GM23338 (cell line): ENCODE measurements at places on chromosomes 16 and 17.

GRCh38 chr17:2051061-2051932 is 3.6 kb upstream of the HIC1 start:
- DNase-seq, result peak; percentile 77

- peak; percentile 51 for DNase-seq
These were observed 537 bp downstream of the GOSR1 start for GRCh38 chr17:30477774-30478115.

DNA sequence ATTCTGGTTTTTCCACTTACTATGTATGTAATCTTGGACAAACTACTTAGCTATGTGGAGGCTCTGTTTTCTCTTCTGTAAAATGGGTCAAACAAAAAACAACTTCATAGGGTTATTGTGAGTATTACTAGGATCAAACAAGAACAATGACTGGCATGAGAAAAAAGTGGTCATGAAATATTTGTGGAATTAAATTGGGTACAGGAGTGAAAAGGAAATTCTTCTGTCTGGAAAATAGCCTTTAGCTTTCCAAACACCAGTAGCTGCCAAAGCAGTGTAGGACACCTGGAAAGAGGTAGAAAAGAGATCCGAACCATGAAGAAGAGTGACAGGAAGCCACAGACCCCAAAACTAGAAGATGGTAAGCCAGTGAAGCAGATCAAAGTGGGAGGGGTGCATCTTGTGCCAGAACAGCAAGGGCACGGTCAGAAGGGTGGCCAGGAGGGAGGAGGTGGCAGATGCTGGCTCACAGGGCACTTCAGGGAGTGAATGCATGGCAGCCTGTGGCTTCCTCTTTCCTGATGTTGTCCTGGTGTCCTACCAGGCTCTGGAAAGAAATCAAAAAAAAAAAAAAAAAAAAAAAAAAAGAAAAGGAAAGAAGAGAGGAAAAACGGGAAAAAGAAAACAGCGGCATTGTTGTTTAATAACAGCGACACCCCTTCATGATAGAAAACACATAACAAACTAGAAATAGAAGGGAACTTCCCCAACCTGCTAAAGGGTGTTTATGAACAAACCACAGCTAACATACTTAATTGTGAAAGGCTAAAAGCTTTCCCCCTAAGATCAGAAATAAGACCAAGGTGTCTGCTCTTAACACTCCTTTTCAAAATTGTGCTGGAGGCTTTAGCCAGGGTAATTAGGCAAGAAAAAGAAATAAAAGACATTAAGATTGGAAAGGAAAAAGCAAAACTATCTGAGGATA is 67.9 kb downstream of the PCTP start:
- no peak for DNase-seq

- DNase-seq, result peak; percentile 65
These were observed 5.0 kb downstream of the ARHGEF15 start for GRCh38 chr17:8314797-8315763.

DNA sequence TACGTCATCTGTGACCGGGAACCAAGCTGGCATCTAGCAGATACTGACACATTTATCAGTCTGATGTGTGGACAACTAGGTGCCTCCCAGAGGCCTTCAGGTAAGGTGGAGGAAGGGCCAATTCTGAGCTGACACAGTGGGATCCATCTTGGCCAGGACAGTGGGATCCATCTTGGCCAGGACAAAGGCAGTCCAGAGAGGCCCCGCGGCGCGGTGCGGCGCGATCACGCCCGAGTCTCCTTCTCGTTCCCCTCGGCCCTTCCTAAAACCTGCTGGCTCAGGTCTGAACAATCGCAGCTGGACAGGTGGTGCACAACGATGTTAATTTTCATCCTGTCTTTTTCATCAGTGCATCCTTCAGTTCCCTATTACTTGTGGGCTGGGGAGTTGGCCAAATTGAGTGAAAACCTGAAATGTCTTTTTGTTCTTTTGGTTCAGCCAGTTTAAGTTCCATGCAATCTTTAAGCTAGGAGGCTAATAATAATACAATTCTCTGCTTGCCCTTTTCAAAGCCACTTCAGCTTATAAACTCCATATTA is 486 bp upstream of the WSB1 start:
- DNase-seq, result no peak

DNA sequence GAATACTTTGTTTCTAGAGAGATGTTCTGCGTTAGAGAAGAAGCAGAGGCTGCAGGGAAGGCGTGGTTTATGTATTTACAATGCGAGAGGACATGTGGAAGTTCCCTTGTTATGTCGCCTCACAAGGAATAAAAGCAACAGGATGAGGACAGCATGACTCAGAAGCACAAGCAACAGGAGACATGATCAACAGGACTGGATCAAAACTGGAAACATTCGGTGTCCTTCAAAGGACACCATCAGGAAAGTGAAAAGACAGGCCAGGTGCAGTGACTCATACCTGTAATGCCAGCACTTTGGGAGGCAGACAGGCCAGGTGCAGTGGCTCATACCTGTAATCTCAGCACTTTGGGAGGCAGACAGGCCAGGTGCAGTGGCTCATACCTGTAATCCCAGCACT is 52.6 kb downstream of the CCDC57 start:
- DNase-seq, result no peak

GRCh38 chr17:55492781-55493341 is 18.4 kb downstream of the SMIM36 start:
- no peak for DNase-seq

- peak; percentile 42 for DNase-seq
These were observed 508.7 kb downstream of the KCNJ2 start for GRCh38 chr17:70677783-70678647.

DNA sequence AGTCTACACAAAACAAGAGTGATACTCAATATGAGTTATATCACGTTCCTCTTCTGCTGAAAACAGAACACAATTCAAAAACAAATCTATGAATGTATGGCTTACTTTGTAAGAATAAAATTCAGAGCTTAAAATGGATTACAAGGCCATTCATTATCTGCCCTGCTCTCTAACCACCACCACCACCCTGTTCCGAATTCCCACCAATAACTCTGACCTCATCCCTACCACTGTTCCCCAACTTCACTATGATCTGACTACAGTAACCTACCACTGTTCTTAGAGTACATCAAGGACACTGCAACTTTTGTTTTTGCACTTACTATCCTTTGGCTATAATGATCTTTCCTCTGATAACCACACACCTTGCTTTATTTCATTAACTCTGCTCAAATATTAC is 21.3 kb downstream of the FBXL20 start:
- DNase-seq, result no peak

- DNase-seq, result no peak
These were observed 680 bp upstream of the TAOK2 start for GRCh38 chr16:29972992-29973383.

- no peak for DNase-seq
These were observed 16.2 kb downstream of the MARCHF10 start for GRCh38 chr17:62791767-62792446.

DNA sequence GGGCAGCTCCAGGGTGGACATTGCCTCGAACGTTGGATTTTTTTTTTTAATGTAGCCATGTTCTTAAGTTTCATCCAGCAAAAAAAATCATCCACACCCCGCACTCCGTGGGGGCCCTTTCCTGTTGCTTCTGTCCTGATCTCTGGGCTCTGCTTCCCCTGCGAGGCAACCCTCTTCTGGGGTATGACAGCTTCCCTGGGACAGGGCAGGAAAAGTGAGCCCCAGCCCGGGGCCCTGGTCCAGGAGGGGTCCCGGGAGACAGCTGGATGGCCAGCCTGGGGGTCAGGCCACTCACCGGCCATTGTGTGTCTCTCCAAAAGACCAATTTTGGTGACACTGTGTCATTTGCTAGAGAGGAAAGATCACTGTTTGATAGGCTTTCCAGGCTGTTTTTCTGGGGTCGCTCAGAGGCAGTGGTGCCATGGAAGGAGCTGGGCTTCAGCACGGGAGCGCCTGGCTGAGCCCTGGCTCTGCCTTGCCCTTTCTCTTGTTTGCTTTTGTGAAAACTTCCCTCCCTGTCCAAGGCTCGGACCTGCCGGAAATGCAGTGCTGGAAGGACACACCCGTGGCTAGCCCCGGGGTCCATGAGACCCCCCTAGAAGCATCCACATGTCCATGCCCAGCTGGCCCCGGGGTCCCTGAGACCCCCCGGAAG is 41.0 kb upstream of the CHMP6 start:
- no peak for DNase-seq

- DNase-seq, result no peak
These were observed 425.1 kb downstream of the SLC39A11 start for GRCh38 chr17:72667096-72668063.

- DNase-seq, result no peak
These were observed 25.7 kb upstream of the SLC39A11 start for GRCh38 chr17:73118139-73118538.

GRCh38 chr17:28634206-28634865 is 10.6 kb downstream of the BLTP2 start:
- no peak for DNase-seq

GRCh38 chr16:86540894-86541293 is 14.1 kb downstream of the MTHFSD start:
- DNase-seq, result no peak

GRCh38 chr16:11554053-11554452 is 32.7 kb downstream of the LITAF start:
- DNase-seq, result no peak

GRCh38 chr17:16374146-16374938 is 6.5 kb upstream of the UBB start:
- no peak for DNase-seq

GRCh38 chr16:20871941-20872815 is 28.0 kb downstream of the DCUN1D3 start:
- DNase-seq, result no peak

DNA sequence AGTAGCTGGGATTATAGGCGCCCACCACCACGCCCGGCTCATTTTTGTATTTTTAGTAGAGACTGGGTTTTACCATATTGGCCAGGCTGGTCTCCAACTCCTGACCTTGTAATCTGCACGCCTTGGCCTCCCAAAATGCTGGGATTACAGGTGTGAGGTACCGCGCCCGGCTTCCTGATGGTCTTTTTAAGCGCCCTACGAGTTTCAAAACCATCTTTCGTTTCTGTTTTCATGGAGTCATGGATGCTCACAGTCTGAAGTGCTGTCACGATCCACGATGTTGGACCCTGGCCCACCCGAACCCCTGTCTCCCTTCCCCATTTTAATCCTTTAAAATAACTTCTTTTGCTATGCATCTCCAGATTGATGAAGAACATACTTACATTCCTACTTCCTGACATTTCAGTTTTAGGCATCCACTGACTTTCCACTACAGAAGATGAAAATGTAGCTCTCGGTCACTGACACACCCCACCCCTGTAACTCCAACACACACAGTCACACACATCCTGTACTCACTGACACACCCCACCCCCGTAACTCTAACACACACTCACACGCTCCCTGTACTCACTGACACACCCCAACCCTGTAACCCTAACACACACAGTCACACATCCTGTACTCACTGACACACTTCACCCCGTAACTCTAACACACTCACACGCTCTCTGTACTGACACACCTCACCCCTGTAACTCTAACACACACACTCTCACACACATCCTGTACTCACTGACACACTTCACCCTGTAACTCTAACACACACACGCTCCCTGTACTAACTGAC is 22.6 kb upstream of the WDR45B start:
- DNase-seq, result no peak

- no peak for DNase-seq
These were observed 24.9 kb downstream of the RARA start for GRCh38 chr17:40333781-40334448.

DNA sequence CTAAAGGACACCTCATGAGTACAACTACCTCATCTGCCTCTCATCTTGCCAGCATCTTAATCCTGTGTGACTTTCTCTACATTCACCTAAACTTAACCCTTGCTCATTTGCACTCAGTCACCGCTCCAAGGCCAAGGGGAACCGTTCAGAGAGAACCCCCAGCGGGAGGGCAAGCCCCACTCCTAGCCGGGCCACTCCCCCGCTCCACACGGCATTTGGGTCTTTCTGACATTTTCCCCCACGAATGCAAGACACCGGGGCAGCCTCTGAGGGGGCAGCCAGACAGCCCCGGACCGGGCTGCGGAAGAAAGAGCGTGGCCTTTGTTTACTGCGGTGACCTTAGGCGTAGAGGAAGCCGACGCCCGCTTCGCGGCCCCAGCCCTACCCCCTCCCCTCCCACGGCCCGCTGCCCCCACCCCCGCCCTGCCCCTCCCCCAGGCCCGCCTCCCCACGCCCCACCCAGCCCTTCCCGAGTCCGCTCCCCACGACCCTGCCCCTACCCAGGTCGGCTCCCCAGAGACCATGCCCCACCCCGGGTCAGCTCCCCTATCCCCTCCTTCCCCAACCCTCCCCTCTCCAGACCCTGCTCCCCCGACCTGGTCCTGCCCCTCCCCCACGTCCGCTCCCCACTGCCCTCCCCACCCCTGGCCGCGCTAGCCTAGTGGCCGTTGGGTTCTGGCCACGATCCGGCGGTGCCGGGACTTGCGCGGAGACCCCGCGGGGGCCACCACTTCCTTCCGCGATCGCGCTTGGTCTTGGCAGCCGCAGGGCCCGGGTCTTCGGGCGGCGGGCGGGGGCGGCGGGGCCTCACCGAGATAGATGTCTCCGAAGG is 789 bp downstream of the CSNK1D start:
- peak; percentile 48 for DNase-seq

GRCh38 chr17:31374094-31374447 is 17.4 kb upstream of the RAB11FIP4 start:
- DNase-seq, result no peak

DNA sequence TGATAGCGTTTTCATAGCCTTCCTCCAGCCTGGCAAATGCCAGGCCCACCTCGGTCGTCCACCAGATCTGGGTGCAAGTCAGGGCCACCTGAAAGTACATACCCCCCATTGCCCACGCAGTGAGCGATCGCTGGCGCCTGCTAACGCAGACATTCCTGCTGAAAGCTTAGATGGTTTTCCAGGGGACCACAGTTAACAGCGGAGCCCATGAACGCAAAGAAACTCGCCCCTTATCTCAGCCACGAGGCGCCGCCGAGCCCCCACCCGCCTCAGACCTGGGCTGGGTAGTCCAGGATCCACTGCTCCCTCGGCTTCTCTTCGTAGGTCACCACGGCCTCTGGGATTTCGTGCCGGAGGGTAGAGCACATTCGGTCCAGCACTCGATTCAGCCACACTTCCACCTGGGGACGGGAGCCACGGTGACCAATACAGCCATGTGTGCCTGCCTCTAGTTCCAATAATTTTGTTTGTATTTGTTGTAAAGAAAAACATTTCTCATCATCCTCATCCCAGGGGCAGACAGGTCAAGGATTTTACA is 74.5 kb downstream of the DNAH17 start:
- no peak for DNase-seq
